ENCODE measurements at places on chromosomes 12 and 14.
A peak's percentile ranks its signal among the peaks of the same experiment; 100 is the strongest.

DNA sequence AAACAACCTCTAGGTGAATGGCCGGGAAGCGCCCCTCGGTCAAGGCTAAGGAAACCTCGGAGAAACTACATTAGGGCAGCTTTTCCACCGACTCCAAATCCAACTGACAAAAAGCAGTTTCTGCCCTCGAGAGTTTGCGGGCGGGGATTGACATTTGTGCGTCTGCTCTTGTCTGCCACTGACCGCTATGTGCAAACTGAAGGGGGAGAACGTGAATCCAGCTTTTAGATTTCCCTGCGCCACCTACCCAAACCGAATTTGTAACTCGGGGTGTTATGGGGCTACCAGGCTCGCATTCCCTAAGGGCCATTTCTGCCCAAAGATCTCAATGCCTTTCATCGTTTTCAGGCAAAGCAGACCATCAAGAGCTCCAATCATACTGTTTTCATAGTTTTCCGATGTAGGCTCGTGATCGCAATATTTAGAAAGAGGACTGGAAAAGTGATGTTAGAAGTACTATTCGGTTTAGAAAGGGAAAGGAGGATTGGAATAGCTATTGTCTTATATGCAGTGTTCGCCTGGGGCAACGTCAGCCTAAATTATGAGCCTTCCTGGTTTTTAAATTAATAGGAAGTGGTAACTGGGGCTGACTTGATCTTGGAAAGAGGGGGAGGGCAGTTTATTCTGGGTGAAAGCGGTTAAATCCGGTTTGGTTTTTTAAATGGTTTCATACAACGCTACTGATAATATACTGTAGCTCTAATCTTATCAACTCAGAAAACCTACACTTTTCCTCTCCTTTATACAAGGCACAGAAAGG lies 45.4 kb downstream of the BCAT1 start:
- peak; percentile 34 for DNase-seq

GRCh38 chr12:132488127-132489077 lies 1.5 kb upstream of the FBRSL1 start:
- DNase-seq: no peak

- no peak for DNase-seq
These were observed 14.2 kb downstream of the SLC11A2 start for GRCh38 chr12:51011955-51012354.

- no peak for DNase-seq
These were observed 170.8 kb downstream of the RPL10L start for GRCh38 chr14:46480817-46481216.

- no peak for DNase-seq
These were observed 108.8 kb downstream of the RAD51B start for GRCh38 chr14:67928375-67928774.

DNA sequence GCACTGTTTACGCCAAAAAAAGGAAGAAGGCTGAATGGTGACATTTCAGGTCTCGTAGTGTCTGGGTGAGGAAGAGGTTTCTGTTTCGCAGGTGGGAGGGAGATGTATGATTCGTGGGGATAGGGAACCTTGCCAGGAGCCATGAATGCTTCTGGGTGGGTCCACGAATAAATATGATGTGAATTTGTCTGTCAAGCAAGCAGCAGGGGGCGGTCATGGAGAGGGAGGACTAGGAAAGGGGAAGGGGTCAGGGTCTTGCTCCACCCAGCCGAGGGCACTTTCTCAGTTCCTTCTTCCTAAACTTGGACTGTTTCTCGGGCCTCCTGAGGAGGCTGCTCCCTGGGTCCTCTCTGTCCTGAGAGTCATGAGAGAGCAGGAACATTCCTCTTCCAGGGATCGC lies 72.5 kb downstream of the LGMN start:
- no peak for DNase-seq

- no peak for DNase-seq
These were observed 39.2 kb upstream of the DYRK2 start for GRCh38 chr12:67609226-67609870.

DNA sequence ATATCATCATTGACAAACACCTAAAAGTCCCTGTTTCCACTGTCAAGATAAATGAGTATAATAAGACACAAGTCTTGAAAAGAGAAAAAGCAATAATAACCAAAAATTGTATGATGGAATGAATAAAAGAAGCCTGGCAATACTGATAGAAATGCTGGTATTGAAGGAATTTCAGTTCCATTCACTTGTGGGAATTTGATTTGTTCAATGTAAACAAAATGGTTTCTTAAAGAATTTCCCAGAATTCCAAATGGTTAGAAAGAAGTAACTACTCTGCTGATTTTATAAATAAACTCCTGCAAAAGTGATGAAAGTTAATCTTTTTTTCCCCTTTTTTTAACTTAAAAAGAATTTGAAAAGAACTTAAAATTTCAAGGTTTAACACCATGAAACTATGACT lies 129.9 kb upstream of the PDZRN4 start:
- no peak for DNase-seq

Measured in AG08396 (cell line).